ENCODE measurements at places on chromosomes 6 and 20.

DNA sequence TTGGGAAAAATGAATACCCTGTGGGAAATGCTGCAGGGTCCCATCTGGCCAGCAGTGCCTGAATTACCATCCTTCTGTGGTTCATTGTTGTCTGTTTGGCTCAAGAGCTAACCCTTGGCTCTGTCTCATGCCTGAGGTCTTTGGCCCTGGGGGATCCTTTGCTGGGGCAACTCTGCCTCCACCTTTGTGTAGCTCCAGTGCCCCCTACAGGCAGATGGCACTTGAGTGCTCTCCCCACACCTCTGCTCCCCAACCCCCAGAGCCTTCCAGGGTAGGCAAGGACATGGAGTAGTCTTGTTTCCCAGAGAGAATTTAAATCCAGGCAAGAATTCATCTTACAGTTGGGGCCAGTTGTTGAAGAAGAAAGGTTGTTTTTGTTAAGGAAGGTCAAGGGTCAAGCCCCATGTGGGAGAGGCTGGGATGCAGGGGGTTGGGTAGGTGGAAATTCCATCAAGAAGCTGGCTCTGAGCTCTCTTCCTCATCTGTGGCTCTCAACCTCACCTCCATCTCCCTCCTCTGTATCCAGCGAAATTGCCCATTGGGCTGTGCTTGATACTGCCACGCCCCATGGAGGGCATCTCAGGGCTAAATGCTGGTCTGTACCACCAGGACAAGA lies 44.2 kb downstream of the ZNF831 start:
- DNase-seq = peak; percentile 78

DNA sequence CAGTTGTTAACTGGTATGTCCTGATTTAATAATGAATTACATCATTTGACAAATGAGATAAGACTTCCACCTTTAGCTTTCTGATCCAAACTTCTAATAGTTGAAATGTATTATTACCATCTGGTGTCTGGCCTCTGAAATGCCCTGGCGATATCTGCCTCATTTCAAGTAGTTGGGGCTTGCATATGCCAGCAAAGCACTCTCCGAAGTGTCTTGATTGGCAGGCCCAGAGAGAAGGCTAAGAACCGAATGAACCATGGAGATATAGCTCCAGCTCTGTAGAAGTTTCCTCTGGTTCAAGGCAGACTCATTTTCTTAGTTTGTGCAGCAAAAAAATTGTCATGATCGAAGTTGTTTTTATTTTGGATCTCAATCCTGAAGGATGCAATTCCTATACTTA lies 13.4 kb upstream of the HIVEP2 start:
- no peak for DNase-seq

- no peak for DNase-seq
These were observed 71.1 kb downstream of the LAMA4 start for GRCh38 chr6:112183271-112183671.

GRCh38 chr6:136526196-136526930 lies 23.9 kb downstream of the MAP7 start:
- DNase-seq = peak; percentile 50

DNA sequence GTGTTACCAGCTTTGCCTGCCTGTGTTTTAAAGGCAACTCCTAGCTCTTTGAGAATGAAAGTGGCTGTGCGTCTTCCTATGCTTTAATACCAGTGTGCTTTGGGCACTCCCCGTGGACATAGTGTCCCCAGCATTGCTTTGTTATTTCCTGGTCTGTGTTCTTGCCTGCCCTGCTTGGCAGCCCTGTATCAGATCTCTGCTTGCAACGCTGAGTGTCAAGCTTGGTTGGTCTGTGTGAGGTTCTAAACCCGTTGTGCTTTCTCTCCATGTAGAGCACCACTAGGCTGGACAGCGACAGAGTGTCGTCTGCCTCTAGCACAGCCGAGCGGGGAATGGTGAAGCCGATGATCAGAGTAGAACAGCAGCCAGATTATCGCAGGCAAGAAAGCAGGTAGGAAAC lies 80.2 kb downstream of the AFDN start:
- DNase-seq = no peak

DNA sequence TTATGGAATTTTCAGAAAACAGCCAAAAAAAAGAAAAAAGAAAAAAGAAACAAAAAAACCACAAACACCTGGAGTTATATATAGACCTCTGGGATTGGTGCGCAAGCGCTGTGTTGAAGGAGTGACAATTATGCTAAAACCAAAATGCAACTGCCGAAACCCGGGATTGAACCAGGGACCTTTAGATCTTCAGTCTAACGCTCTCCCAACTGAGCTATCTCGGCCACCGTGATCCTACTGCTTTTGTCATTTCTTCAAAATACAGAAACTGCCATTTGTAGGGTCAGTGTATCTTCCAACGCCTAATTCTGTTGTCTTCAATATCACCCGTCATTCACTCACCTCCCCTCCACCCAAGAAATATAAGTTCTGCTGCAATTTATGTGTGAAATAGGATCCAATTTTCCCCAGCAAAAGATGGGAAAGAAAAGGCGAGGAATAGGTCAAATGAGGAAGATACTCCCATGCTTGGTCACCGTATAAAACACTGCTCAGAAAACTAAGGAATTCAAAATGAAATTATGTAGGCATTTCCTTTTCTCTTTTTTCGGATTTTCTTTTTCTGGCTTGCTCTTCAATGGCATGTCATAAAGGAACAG lies 116.0 kb downstream of the TRIM27 start:
- DNase-seq = peak; percentile 27

- DNase-seq = peak; percentile 90
These were observed at the start of gene NQO2 for GRCh38 chr6:2999618-3000557. NQO2 (plus strand) TSS chr6:2999894; CDS start chr6:3006553, 6,659 bp downstream.
